Right ventricle myocardium inferior (tissue), 1 donor: ENCODE measurements at places on chromosomes 1 and 21. TPM values are rescaled to one million over a fixed set of nuclear protein-coding genes. Genes with fewer than 3 reads are reported as not detected.

DNA sequence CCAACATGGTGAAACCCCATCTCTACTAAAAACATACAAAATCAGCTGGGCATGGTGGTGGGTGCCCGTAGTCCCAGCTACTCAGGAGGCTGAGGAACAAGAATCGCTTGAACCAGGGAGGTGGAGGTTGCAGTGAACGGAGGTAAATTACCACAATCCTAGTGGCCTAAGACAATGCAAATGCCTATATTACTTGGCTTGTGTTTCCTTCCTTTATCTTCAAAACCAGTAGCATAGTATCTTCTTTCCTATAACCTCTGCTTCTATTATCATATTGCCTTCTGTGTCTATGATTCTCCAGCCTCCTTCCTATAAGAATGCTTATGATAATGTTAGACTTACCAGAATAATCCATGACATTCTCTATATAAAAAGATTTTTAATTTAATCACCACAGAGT is 156.2 kb upstream of the RGS18 start:
- DNase-seq = no peak

DNA sequence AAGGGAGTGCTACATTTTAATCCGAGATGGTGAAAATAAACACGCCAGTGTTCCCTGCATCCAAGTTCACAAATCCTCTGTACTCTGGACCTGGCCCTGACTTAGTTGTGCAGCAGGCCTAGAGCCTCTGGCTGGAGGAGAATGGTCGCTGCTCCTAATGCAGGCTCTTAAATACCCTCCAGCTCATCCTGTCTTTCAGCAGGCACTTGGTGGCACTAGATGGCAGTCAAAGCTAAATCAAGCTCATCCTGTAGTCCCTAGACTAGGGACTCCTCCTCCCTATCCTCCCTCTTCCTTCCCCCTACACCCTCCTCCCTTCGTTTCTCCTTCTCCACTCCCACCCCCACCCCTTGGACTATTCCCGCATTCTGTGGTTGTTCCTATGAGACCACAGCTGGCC is 41.6 kb upstream of the MTR start:
- no peak for DNase-seq

GRCh38 chr1:37723390-37724078 is 31.2 kb downstream of the CDCA8 start:
- no peak for DNase-seq

DNA sequence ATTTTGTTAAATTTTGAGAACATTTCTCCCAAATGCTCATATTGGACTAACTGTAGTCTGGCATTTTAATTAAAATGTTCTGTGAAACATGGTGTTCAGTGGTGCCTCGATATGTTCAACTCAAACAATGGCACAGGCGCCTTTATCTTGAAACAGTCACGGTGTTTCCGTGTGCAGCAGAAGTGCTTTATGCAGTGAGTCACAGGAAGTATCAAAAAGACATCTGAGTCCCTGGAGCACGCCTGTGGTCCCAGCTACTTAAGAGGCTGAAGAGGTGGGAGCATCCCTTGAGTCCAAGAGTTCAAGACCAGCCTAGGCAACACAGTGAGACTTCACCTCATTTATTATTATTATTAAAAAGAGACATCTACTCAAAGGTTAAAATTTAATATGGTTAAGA is 52.2 kb downstream of the GREM2 start:
- DNase-seq = no peak

The CLDN19 gene
- total RNA-seq = not detected

The TMEM54 gene
- 10.9 TPM for total RNA-seq

The NKAIN1 gene
- 0.14 TPM for total RNA-seq

- DNase-seq = no peak
These were observed 48.4 kb upstream of the TNFSF18 start for GRCh38 chr1:173099166-173099565.

DNA sequence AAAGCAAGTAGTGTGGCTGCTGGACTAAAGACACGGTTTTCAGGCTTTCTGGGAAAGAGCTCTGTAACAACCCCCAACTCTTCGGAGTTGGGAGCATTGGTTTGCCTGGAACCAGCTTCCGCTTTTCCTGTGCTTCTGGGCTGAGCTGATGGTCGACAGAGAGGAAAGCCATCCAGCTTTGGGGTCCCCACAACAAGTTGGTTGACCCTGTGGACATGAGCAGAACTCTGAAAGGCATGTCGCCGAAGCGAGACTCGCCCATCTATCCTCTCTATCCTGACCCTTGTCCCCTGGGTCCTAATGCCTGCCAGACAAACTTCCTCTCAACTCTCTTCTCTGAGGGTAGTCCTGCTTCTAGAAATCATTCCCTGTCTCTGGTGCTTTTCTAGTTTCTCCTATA is 31.9 kb upstream of the FCGR2A start:
- no peak for DNase-seq

DNA sequence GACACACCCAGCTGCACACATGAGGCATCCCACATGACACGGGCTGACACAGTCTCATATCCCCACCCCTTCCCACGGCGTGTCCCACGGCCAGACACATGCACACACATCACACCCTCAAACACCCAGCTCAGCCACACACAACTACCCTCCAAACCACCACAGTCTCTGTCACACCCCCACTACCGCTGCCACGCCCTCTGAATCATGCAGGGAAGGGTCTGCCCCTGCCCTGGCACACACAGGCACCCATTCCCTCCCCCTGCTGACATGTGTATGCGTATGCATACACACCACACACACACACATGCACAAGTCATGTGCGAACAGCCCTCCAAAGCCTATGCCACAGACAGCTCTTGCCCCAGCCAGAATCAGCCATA is 22.6 kb downstream of the PODN start:
- DNase-seq = peak; percentile 30

DNA sequence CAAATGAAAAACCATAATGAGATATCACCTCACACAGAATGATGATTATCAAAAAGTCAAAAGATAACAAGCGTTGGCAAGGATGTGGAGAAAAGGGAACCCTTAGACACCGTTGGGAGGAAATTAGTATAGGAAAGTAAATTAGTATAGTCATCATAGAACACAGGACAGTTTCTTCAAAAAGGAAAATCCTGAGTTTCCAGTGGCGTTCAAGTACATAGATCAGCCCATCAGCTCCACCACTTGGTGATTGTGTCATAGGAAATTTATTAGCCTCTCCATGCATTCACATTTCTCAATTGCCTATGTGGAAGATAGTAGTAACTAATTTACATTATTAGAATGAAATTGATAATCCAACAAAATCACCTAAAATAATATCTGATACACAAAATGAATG is 20.8 kb upstream of the GBP2 start:
- DNase-seq = no peak

The IFFO2 gene
- total RNA-seq = 5.2 TPM

- no peak for DNase-seq
These were observed 53.1 kb upstream of the ATF3 start for GRCh38 chr1:212555426-212555825.

DNA sequence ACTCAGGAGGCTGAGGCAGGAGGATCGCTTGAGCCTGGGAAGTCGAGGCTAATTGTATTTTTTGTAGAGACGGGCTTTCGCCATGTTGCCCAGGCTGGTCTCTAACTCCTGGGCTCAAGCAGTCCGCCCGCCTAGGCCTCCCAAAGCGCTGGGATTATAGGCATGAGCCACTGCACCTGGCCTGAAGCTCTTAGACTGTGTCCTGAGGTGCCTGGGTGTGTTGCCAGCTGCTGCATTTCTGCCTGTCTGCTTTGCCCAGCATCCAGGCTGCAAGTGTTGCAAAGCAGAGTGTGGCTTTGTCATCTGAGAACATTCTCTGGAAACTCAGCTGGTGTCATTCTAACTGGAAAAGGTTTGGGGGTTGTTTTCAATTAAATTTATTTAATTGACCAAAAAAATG is 105.0 kb downstream of the HUNK start:
- no peak for DNase-seq

DNA sequence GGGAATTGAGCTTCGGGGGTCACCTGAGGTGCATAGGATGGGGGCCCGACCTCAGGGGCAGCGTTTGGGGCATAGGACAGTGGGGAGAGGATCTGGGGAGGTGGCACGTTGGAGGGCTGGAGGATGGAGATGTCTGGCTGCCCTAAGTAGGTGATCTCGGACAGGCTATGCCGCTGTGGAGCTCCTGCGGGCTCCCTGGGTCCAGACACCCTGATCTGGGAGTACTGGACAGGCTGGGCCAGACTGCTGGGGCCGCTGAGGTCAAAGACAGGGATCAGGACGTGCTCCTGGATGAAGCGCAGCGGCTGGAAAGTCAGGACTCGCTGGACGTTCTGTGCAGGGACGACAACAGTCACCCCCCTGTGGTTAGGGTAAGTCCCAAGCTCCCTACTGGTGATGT is 9.5 kb upstream of the MYOM3 start:
- DNase-seq = no peak

DNA sequence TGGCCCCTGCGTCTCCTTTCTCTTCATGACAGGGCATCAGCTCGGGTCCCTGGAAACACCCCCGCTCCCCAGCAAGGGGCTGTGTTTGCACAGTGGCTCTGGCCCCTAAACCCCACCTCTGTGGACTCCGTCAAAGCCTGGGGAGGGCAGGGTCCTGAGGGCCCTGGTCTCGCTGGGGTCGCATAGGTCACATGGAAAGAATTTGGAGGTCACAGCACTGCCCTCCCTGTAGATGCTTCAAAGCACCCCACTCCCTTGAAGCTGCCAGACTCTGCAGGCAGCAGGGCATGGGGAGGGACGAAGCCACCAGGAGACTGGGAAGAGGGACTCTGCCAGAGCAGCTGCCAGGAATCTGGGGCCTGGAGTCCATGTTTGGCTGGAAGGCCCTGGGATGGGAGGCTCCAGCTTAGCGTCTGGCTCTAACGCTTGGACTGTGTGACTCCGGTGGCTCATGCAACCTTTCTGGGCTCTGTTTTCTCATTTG is 36.6 kb upstream of the ECE1 start:
- DNase-seq = peak; percentile 60

DNA sequence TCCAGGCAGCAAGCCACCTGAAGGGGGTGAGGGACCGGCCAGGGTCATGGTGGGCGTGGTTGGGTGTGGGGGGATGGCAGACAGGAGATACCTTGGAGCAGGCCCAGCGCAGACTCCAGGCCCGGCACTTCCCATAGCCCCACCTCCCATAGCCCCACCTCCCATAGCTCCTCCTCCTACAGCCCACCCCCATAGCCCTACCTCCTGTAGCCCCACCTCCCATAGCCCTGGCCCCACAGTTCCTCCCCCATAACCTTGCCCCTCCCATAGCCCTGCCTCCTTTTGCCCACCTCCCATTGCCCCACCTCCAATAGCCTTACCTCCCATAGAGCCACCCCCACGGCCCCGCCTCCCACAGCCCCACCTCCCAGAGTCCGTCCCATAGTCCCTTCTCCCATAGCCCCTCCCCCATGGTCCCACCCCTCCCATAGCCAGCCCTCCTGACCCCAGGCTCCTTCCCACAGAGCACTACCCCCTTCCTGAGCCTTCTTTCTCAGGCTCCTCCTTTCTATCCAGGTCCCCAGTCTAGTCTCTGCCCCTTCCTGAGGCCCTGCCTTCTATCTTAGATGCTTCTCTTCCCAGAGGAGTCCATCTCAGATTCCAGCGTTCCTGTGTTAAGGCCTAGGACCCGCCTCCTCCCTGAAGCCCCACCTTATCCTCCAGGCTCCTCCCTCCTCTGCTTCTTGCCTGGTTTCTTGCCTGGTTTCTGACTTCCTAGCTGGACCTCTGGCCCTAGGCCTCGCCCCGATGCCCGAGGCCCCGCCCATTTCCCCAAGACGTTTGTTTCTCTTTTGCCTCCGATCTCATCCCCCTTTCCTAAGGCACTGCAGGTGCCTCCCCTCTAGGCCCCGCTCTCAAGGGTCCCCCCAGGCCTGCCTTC is 46.8 kb downstream of the PTPRU start:
- DNase-seq = no peak

The HSD11B1 gene
- 4.3 TPM for total RNA-seq

DNA sequence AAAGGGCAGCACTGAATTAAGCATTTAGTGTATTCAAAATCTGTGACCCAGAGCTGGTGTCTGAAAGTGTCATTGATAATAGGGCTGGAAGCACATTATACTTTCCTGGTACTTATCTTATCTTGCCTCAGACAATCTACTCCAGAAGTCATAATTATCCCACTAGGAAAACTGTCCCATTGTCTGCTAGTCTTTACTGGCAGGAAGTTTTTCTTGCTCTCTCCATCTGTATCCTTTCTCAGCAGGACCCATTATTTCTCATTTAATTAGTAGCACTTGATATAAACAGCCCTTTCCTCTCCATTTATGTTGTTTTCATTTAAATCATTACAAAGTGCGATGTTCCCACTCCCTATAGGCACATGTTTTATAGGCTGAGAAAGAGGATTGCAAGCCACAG is 36.5 kb upstream of the BARHL2 start:
- no peak for DNase-seq

The VHLL gene
- total RNA-seq = not detected

- no peak for DNase-seq
These were observed 10.1 kb upstream of the ABCA4 start for GRCh38 chr1:94130851-94131595.

DNA sequence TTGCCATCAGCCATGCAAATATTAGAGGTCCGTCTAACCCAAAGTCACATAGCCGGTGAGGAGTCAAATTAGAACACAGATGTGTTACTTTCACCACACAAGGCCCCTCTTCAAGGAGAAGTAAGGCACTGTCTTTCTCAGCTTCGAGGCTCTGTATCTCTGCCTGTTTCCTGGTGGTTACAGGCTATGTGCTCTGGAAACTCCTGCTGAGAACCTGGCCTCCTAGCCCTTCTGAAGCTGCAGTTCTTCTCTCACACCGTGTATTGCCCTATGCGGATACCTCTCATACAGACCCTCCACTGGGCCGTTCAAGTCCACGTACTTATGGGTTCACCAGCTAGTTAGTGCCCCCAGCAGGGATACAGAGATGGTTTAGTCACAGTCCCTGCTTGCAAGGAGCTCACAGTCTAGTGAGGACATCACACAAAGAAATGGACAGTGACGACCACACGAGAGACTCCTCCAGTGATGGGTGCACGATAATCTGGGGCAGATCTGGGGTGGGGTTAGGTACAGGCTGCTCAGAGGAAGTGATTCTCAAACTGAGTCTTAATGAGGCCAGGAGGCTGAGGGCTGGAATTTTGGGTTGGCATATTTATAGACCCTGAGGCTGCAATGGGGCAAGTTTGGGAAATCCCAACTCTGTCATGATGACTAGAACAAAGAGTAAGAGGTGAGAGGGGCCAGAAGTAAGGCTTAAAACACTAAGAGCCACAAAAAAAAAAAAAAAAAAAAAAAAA is 22.8 kb upstream of the ELOA start:
- DNase-seq = no peak

GRCh38 chr1:6811583-6811982 is 26.3 kb downstream of the CAMTA1 start:
- DNase-seq = no peak

GRCh38 chr1:84299536-84300170 is 1.9 kb upstream of the SAMD13 start:
- no peak for DNase-seq

The HOOK1 gene
- total RNA-seq = 7.3 TPM

The ADAM30 gene
- total RNA-seq = not detected

GRCh38 chr1:246772686-246773085 is 48.5 kb downstream of the SCCPDH start:
- DNase-seq = no peak
